ENCODE measurements at places on chromosomes 3 and 15. TPM values are rescaled to one million over a fixed set of nuclear protein-coding genes. Genes with fewer than 3 reads are reported as not detected.

Gene SCN10A
- polyA plus RNA-seq, result not detected

Gene RTP3
- polyA plus RNA-seq, result not detected

GRCh38 chr3:85652360-85652759 lies 693.6 kb downstream of the CADM2 start:
- no peak for DNase-seq

DNA sequence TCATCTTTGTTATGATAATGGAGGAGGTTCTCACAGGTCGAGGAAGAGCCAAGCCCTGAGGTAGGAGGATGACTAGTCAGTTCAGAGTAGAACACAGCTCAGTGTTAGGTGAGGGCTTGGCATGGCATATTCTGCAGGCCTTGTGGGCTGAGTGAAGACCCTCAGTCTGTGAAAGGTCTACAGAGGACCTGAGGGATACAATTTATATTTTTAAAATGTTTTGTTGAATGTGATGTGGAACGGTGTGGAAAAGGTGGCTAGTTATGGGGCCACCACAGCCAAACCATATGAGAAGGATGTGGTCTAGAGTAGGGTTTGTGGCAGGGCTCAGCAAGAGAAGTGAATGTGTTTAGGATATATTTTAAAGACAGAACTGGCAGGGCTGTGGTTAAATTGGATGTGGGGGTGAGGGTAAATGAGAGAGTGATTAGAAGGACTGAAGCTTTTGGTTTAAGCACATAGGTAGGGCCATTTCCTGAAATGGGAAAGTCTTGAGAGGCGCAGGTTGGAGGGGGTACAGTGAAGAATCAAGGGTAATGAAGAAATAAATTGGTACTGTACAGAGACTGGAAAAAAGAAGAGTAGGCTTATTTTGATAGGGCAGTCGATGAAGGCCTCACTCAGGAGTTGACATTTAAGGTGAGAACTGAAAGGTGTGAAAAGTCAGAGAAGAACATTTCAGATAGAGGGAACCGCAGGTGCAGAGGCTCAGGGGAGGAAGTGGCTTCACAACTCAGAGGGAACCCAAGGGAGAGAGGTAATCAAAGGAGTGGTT lies 60.5 kb downstream of the SPTSSB start:
- peak; percentile 75 for DNase-seq

DNA sequence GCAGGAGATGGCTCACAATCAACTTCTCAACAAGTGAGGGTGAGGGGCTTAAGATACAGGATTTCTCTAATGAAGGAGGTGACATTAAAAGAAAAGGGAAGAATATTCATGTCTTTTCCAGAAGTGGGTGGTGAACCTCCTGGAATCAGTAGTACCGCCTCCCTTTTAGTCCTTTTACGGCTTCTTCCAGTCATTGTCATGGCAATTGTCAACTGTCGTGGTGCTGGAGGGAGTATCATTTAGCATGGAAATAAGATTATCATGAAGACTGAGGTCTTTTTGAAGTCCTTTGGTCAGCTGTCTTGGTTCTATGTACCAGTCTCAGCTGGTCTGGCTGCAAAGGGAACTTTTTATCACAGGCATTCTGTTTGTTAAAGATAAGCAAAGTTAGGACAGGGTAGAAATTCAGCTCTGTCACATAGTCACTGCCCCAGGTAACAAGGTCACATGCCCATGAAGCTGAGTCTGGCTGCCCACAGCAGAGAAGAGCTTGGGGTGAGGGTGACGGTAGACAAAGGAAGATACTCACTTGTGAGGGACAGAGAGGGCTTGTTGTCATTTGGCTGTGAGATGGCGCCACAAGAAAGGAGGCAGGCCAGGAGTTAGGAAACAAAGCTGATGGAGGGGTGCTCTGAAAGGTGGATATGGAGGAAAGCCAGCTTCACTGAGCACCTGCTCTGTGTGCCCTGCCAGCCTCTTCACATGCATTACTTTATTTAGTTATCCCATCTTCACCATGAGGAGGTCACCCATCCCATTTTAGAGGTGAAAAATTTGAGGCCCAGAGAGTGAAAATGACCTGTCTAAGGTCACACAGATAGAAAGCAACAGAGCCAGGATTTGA lies 228.2 kb upstream of the TRIM42 start:
- no peak for DNase-seq

GRCh38 chr15:28107904-28108275 lies 8.8 kb upstream of the OCA2 start:
- DNase-seq, result no peak

- no peak for DNase-seq
Measured at GRCh38 chr15:30990446-30991254, 778 bp downstream of the MTMR10 start.
